ENCODE measurements at places on chromosomes 16 and 17.

GRCh38 chr16:54422569-54422978 is 136.0 kb upstream of the IRX3 start:
- DNase-seq, result no peak

GRCh38 chr16:87101903-87102302 is 215.3 kb downstream of the C16orf95 start:
- DNase-seq, result no peak

GRCh38 chr16:15782573-15783365 is 74.1 kb downstream of the MYH11 start:
- DNase-seq, result peak; percentile 16

DNA sequence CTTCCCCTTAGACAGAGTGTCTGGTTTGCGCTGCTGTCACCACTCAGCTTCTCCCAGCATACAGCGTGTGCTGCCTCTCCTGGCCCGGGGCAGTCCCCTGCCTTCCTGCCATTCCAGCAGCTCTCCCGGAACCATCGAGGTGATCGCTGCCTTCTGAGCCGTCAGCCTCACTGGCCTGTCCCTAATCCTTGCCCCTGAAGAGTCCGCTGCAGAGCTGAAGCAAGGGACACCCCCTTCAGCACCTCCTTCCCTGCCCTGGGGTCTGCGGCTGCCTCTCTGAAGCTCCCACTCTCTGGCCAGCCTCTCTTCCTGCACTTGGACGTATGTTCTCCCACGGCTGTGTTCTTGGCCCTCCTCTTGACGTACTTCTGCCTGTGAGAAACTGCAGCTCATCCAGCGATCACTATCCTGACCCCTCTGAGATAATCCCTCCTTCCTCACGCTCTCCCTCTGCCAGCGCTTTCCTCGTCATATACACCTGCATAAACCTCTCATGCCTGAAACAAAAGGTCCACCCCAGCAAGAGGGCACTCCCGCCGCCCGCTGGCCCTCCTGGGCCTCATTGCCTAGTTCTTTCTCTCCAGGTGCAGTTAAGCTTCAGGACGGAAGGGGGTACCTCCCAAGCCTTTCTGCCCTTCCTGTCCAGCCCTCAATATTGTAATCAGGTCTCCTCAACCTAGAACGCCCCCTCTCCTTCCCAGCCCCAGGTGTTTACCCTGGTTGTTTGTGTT is 220.6 kb upstream of the CHMP6 start:
- DNase-seq, result no peak

DNA sequence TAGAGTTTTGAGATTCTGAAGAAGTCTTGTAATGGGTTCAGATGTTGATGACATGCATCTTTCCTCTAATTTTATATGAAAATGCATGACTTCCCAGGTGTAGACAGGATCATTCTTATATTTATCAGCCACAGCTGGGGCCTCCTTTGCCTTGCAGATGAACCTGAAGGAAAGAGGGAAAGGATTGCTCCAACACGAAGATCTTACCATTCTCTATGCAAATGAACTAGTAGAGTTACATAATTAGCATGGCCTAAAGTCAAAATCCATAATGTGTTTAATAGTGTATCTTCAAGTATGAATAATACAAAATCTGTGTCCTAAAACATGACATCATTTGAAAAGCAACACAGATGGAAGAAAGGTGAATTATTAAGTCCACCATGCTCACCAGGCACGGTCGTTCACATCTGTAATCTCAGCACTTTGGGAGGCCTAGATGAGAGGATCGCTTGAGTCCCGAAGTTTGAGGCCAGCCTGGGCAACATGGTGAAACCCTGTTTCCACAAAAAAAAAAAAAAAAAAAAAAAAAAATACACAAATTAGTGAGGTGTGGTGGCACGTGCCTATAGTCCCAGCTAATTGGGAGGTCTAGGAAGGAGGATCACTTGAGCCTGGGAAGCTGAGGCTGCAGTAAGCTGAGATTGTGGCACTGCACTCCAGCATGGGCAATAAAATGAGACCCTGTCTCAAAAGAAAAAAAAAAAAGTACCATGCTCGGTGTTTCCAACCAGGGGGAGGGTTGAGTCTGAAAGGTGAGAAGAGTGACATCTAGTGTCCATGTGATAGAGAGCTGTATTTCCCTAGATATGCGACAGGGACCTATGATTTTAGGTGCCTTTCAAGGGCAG is 6.3 kb downstream of the VWA3A start:
- peak; percentile 62 for DNase-seq

GRCh38 chr17:48047741-48048383 is at the start of gene NFE2L1:
NFE2L1 (plus strand) TSS chr17:48048359; CDS start chr17:48051119, 2,760 bp downstream.
- peak; percentile 100 for DNase-seq

DNA sequence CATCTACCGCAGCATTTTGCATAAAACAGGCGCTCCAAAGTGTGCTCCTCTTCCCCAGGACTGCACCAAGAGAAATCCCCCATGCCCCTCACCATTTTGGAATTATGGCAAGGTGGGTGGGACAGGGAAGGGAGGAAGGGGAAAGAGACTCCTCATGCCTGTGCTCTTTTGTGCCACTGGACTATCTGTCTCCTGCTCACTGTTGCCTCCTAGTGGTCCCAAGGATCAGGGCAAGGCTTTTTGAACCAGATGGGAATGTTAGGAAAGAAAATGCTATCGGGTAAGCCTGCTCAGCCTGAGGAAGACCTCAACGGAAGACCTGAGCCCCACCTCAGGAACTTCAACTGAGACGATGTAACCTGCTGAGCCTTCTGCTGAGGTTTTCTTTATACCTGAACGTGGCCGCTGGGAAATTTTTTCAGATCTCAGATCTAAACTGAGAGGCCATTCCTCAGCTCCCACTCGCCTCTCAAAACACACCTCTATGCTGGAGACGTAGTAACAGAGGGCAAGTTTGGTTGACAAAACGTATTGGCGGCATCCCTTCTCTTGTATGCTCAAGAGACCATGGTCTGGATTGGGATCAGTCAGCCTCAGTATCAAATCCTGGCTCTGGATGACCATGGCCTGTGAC is 58.3 kb downstream of the SPACA3 start:
- peak; percentile 10 for DNase-seq

- DNase-seq, result no peak
Observed at GRCh38 chr17:79630126-79630525, 19.3 kb upstream of the RBFOX3 start.

DNA sequence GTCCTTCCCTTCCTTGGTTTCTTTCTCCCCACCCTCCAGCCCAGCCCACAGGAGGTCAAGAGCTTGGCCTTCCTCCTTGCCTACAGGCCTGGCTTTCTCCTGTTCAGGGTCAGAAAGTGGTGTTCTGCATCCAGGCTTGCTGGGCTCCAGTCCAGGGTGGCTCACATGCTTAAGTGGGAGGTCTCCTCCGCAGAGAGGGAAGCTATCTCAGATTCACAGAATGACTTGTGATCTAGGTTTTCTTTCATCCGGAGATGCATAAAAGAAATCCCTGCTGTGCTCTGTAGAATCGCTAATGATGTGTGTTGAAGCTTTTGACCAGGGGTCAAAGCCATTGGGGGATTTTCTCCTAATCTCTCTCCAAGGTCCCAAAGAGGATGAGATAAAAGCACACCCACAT is 382.3 kb upstream of the EEF2KMT start:
- no peak for DNase-seq

DNA sequence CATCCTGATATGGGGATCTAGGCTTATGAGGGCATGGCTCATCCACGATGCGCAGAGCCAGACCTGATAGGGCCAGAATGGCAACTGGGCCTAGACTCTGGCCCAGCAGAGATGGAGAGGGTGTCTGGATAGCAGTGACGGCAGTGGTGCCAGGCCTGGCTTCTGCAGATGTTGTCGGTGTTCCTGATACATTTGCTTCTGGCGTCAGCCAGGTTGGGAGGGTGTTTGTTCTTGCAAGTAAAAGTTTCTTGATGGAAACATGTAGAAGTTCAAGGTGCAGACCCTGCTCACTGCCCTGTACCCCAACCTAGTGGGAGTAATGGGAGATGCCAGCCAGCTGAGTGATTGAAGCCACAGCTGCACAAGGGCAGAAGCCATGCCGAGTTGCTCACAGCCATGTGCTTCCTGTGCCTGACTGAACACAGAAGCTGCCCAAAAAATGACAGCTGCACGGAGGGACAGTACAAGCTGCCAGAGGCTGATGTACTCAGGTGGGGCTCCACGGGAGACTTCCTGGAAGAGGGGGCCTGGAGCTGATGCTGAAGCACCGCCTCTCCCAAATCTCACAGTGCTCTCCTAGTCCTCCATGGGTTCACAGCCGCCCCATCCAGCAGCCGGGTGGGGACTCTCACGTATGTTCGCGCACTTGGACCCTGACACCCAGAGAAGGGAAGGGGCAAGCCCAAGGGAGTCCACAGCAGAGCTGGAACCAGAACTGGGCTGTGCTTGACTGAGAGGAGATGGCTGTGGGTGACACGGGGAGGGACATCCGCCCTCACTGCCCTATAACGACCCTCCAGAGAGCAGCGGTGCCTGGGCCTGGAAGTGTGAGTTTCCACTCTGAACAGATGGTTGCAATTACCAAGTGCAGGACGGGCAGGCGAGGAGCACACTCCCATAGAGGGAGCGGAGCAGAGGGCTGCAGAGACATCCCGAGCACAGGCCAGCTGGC is 78.7 kb downstream of the N4BP1 start:
- DNase-seq, result no peak

GRCh38 chr16:22326771-22327445 is 29.7 kb downstream of the POLR3E start:
- no peak for DNase-seq

GRCh38 chr16:67216612-67217490 is 10.1 kb upstream of the TMEM208 start:
- DNase-seq, result no peak

- DNase-seq, result no peak
Observed at GRCh38 chr16:79170555-79171246, 429.8 kb downstream of the MAF start.

- DNase-seq, result peak; percentile 46
Observed at GRCh38 chr16:66604376-66605176, at the start of gene CMTM3. CMTM3 (plus strand) TSS chr16:66604704; CDS start chr16:66604806, 102 bp downstream.

DNA sequence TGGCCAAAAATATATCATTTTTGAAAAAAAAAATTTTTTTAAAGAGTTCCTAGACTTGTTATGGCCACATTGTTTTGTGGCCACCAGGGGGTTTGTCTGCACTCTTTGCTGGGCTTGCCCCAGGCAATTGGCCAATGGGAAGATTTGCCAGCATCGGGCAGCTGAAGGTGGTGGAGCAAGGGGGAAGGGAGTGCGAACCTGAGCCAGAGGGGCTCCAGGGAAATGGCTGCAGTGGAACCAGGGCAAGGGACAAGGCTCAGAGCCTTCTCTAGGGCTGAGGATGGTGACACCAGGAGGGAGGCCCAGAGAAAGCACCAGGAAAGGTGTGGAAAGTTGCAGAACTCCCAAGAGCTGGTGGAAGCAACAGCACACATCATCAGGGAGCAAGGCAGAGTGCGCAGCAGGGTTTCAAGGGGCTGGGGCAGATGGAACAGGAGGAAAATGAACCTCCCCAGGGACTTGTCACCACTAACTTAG is 15.5 kb upstream of the CMIP start:
- DNase-seq, result no peak

DNA sequence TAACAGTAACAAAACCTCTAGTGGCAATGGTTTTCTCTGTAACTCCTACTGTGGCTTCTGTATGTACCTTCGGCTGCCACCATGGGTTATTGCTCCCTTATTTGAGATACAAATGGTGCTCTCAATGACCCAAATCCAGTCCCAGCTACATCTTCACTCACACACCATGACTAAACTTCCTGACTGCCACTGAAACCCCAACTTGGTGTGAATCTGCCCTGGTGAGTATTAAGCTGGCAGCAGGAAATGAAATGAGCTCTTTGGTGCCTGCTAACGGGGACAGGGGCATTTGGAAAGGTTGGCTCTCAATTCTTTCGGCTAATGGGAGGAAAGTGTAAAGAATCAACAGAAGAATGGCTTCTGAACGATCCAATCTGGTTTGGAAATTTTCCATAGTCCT is 7.5 kb upstream of the SLC35B1 start:
- DNase-seq, result peak; percentile 55

- DNase-seq, result no peak
Observed at GRCh38 chr16:19710991-19711545, 7.0 kb downstream of the KNOP1 start.

DNA sequence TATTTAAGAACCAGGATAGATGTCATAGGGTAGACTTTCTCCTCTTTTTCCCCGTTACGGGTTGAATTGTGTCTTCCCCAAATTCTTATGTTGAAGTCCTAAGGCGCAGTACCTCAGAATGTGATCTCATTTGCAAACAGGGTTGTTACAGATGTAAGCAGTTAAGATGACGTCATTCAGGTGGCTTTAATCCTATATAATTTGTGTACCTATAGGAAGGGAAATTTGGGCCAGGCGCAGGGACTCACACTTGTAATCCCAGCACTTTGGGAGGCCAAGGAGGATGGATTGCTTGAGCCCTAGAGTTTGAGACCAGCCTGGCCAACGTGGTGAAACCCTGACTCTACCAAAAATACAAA is 99.5 kb upstream of the DHX40 start:
- DNase-seq, result no peak

DNA sequence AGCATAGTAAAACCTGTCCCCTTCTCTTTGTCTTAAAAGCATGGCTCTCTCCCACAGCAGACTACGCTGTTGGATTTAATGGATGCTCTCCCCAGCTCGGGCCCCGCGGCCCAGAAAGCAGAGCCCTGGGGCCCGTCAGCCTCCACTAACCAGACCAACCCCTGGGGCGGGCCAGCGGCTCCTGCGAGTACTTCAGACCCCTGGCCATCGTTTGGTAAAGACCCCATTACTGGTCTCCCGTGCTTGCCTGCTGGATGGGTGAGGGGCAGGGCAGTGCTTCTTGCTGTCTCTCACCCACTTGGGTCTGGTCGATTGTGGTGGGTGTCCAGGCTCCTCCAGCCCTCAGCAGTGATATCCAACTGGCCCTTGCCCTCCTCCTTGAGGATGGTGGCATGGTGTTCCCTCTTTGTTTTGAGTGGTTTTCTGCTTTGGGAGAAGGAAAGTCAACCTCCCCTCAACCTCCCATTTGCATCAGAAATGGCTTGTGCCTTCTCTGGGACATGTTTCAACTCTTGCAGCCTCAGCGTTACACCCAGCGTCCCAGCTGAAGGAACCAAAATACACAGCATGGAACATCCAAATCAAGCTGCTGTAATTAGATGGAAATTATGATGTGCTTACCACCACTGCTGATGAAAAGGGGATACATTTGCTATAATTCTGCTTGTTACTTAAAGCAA is 49.3 kb downstream of the B9D1 start:
- DNase-seq, result no peak

- DNase-seq, result no peak
Observed at GRCh38 chr16:9270941-9271340, 179.5 kb downstream of the HAPSTR1 start.

GRCh38 chr17:82134101-82134500 is 36.1 kb upstream of the FASN start:
- no peak for DNase-seq

DNA sequence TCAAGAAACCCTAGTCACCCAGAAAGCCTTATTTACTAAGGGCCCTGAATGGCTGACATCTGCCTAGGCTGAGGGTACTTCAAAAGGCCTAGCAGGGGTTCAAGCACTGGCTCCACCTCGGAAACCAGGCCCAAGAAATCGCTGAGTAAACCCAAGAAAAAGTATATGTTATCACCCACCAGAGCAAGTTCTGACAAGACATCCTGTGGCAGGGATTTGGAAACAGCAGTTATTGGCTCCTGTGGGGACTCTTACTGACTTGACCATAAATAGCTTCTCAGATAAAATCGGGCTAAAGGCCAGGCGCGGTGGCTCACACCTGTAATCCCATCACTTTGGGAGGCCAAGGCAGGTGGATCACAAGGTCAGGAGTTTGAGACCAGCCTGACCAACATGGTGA is 12.2 kb downstream of the ATP6V0D1 start:
- DNase-seq, result no peak
